ENCODE measurements at places on chromosomes 12 and 14.

DNA sequence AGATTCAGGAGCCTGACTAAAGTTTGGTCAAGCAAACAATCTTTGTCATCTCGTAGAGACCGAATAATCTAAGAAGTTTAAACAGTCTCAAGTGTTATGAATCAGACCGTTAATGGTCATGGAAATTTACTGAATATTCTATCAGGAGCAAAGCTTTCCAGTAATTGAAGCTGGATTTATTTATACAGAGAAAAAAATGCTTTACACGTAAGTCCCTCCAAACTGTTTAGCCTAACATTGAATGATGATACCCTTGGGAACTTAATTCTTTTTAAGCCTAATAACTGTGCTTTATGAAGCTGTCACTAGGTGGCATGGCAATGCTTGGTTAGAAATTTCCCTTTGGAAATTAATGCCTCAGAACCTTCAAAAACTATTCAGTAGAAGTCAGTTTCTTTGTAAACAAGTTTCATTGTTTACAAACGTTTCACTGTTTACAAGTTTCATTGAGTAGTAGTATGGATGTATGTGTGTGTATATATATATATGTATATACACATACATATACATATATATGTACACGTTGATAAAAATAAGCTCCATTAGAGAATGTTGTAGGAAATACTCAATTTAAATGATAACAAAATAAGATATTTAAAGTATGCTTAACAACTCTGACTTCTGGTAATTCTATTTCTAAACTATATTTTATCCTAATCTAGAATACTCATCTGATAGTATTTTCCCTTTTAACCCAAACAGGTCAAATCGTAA, 32.1 kb downstream of the DEPDC4 start:
- peak; percentile 80 for DNase-seq

- DNase-seq, result peak; percentile 20
These were observed 30.1 kb upstream of the PWP1 start for GRCh38 chr12:107655281-107656065.

DNA sequence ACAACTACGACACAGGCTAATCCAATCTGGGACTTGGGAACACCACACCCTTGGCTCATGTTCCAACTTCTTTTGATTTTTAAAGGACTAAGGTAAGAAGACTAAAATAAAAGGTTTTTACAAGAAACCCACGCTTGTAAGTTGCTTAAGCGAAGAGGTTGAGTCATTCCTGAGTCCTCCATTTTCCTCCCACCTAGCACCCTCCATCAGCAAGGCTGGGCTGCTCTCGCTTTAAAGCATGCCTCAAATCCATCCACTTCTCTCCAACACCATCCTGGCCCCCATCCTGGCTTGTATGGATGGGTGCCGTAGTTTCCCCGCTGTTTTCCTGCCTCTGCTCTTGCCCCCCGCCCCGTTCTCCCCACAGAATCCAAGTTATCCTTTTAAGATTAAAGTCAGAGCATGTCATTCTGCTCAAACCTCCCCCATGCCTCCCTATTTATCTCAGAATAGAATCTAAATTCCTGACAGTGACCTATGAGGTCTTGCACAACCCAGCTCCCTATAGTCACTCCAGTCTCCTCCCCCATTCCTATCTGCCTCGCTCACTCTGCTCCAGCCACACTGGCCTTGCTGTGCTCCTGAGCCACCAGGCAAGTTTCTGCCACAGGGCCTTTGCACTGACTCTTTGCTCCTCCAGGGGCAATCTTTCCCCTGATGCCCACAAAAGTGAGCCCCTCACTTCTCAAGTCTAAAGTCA, 34.5 kb downstream of the SCARB1 start:
- DNase-seq, result peak; percentile 82

- peak; percentile 47 for DNase-seq
These were observed 10.1 kb downstream of the GSG1 start for GRCh38 chr12:13093191-13093847.

DNA sequence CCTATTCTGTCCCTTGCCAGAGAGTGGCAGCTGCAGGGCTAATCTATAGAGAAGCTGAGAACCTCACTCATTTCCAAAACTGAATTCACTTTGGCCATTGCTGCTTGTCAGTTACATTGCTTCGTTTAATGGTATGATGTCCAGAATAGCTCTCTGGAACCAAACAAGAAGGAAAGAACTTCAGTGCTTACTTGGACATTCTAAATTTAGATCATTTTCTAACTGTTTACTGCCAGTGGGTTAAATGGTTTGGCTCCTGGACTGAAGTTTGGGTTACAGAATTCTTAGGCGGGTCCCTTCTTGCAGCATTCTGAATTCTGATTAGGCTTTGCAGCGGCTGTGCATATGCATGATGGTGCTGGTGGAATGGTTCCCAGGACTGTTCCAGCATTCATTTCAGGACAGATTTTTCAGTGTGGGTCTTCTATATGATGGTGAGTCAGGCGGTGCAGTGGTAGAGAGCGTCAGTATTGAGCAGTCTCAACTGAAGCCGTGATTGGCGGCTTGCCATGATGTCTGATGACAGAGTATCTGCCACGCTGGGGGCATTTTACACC, 148.7 kb downstream of the DYRK2 start:
- DNase-seq, result no peak

DNA sequence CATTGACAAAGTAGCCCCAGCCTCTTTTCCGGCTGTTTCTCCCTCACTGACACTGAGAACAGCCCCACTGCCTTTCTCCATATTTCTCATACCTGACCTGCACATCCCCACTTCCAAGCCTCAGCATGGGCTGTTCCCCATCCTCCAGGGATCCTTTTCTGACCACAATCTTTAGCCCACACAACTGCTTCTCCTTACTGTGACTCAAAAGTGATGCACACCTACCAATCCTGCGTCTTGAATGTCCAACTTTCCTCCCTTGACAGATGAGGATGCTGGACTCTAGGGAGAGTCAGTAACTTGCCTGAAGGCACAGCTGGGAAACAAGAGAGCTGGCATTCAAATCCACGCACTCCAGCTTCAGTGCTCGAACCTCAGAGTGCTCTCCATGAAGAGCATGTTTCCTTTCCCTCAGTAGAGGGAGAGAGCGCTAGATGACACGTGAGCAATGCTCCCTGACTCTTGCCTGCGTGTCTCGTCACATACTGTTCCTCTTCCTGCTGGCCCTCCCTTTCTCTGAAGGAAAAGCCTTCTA, 75.6 kb downstream of the NTF3 start:
- no peak for DNase-seq

DNA sequence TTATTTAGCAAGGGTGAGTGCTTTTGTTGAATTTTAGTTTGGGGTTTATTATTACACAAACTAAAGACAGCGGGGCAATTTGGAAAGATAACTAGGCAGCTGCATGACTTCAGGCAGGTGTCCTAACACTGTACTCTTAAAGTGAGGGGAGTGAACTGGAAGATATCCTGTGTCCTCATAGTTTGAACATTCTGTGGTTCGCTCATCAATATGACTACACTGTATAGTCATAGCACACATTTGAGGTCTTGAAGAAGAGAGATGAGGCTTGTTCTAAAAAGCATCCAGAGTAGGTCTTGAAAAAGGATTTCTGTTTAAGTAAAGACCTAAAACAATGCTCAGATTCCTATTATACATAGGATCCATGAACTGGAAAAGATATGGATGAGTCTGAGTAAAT, 1.7 kb upstream of the MAP3K9 start:
- no peak for DNase-seq

DNA sequence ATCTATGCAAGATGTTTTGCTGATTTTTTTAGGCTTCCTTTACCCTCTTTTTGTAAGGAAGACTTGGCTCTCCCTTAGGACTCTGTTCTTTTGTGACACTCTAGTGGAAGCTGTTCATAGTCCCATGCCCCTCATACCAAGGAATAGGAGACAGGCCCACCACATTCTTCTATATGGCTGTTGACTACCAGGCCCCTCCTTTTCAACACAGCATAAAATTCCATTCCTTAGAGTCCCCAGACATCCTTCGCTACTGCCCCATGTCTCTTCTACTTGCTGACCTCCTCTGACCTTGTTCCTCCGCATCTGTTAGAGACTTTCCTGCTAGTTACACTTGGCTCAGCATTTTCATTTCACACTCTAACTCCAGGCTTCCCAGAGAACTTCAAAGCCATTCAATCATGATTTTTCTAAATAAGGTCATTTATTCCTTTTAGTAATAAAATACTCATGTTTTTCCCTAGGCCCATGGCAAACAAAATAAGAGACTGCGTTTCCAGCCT, 9.7 kb downstream of the PIK3C2G start:
- DNase-seq, result no peak

DNA sequence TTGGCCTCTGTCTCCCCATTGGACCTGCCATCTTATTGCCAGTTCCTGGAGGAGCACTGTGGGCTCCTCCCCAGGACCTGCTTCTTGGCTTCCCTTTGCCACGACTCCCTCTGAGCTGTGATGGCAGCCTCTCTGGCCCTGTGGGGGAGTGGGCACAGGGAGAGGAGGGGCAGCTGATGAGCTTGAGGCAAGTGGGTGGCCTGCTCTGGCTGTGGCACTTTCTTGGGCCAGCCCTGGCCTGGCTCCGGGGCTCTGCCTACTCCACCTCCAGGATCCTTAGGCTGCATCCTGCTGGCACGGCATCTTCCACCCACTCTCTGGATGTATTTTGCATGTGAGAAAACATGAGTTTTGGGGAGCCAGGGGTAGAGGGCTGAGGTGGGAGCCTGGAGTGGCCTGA, 32.6 kb upstream of the MUCL1 start:
- no peak for DNase-seq

- DNase-seq, result no peak
These were observed 93.6 kb downstream of the DIP2B start for GRCh38 chr12:50598321-50598862.

- DNase-seq, result no peak
These were observed 20.4 kb downstream of the GPR65 start for GRCh38 chr14:88025313-88025712.

DNA sequence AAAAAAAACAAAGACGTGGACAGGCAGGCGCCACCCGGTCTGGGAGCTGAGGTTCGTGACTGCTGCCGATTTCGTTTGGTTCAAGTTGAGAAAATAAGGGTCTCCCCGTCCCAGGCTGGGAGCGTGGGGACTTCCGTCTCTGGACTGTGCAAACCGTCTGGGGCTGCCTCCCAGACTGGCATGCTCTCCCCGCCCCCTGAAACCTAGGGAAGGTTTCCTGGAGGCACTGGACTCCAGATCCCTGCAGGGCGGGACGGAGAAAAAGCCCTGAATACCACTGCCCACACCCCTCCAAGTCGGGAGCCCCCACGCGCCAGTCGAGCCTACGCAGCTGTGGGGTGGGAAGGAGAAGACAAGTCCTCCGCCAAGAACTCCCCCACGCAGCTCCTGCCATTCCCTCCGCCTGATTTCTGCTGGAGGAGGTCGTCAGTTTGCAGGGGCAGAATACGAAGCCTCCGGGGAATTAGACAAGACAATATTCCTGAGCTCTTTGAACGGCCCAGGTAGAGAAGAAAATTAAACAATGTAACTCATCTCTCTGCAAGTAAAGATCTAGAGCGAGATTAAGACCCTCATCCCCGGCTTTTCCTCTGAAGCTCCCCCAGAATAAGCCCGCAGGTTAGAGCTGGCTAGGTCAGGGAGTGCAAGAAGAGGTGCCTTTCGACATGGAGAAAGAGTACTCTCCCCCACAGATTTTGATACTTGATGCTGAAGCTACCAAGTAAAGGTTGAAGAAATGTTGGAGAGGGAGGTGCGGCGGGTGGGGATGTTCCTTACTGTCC, 10.4 kb upstream of the HOXC13 start:
- no peak for DNase-seq

GRCh38 chr12:24488091-24488596, 460.8 kb downstream of the BCAT1 start:
- no peak for DNase-seq

- no peak for DNase-seq
These were observed 247.6 kb downstream of the RPAP3 start for GRCh38 chr12:47458279-47458678.

- DNase-seq, result no peak
These were observed 14.5 kb upstream of the TESPA1 start for GRCh38 chr12:54998958-54999510.

DNA sequence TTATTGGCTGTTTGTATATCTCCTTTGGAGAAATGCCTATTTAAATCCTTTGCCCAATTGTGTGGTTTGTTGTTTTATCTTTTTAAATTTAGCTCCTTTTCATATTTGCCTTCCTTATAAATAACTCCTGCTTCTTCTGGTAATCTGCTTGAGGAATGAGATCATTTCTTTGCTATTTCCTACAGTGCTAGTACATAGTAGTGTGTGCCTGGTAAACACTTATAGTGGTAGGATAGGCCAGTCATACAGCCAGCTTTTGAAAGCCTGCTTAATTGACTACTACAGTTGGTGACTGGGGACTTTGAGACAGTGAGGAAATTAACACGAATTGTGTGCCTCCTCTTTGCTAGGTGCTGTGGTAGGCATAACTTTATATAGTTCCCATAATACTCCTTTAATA, 68.7 kb downstream of the BORCS5 start:
- peak; percentile 40 for DNase-seq
